Activated CD8-positive, alpha-beta memory T cell treated with anti-CD3 and anti-CD28 coated beads for 1 hour (primary cell): ENCODE measurements at places on chromosomes 16 and 17.

DNA sequence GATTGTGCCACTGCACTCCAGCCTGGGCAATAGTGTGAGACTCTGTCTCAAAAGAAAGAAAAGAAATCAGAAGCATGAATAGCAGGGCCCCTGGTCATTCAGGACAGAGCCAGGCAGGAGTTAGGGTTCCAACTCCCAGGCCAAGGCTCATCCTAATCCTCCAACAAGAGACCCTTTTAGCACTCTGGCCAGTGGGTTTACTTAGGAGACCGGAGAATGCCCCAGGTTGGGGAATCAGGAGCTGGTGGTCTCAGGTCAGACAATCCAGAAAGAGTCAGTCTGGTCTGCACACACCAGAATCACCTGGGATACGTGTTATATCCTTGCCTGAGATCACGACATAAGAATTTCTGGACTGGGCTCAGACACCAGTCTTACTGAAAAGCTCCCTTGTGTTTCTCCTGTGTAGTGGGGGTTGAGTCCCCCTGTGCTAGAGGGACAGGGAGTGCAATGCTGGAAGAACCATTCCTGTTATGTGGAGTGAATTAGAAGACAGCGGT lies 48.7 kb downstream of the CCDC42 start:
- DNase-seq: no peak

- DNase-seq: no peak
These were observed 56.2 kb upstream of the ALDH3A2 start for GRCh38 chr17:19592316-19592715.

- DNase-seq: no peak
These were observed 18.5 kb upstream of the SP2 start for GRCh38 chr17:47877368-47878034.

GRCh38 chr16:24151482-24151939 lies 104.6 kb upstream of the CACNG3 start:
- DNase-seq: no peak

DNA sequence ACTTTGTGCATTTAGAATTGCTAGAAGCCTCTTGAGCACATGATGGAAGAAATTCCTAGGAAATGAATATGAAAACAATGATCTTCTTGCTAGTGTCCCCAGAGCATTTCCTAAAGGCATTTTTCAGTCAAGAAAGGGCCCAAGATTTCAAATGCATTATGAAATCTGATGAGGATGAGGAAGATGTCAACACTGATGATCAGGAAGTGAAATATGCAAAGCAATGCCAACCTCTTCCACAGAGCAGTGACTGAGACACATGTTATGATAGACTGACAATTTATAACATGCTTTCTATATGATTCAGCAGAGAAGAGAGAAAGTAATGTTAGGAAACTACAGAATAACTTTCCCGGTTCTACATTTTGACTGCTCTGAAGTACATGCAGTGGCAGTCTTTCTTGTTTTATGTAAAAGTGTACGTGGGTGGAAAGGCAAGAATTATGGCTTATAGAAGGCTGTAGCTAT lies 859.1 kb upstream of the GOT2 start:
- no peak for DNase-seq

GRCh38 chr16:81860287-81861266 lies 81.5 kb downstream of the PLCG2 start:
- no peak for DNase-seq
